ENCODE measurements at places on chromosomes 7 and 10.

GRCh38 chr7:12610899-12611298, 40.4 kb downstream of the SCIN start:
- no peak for DNase-seq

- DNase-seq, result no peak
These were observed 76.9 kb downstream of the ELMO1 start for GRCh38 chr7:37371755-37372154.

GRCh38 chr7:41027428-41028115, 675.3 kb downstream of the INHBA start:
- DNase-seq, result peak; percentile 100

- DNase-seq, result no peak
These were observed 251.1 kb upstream of the NFE2L3 start for GRCh38 chr7:25900877-25901276.

DNA sequence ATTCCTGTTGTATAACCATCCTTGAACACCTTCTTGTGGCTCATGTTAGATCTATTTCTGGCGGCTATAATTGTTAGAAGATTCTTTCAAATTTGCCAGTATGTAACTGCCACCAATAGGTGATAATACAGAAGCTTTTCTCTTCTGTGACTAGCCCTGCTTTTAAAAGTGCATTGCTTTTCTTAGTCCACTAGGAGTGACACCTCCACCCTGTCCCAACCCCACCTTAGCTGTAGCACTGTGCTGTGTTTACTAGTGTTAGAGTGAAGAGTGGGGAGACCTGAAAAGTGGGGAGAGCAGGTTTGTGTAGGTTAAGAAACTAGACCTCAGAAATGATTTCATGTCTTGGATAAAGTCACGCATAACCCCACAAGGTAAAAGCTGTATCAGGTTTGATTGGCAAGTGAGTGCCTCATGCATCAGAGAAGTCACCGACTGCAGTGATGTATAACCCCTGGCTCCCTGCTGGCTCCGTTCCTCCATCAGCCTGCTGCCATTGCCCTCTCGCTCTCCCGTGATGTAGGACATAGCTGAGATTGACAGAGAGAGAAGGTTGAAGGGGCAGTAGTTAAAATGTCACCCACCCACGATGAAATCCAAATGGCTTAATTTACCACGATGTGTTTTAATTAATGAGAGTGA, 12.5 kb downstream of the NPVF start:
- DNase-seq, result no peak

- DNase-seq, result no peak
These were observed 37.3 kb downstream of the BNIP3 start for GRCh38 chr10:131944412-131944811.

DNA sequence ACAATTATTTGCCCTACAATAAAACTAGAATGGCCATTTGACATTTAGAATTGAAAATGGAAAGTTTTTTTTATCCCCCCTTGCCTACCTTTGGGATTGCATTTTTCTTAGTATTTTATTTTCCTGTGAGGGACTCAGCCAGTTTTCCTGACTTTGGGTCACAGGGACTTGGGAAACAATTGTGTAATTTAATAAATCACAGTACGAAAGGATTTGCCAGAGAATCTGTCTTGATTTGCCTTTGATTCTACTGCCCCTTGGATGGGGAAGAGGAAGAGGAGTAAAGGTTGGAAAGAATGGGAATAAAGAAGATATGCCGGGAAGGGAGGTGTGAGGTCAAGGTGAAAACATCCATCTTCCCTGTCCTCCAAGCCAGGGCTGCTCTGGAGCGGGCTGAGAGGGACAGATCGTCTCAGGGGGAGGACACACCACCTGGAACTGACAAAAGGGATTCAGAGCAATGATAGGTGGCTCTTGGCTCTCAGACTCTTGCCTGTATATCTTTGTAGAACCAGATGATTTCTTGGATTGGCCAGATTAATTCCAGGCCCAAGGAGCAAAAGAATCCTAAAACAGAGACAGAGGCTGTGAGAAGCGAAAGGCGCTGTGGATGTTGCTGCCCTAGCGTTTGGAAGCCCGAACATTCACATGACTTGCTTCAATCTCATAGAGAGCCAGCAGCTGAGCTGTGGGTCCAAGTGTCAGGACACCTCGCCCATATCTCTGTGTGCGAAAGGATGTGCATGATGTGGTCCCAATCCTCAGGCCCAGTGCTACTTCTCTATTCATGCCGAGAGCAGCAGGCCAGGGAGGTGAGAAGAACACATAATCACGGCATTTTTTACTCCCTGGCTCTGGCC, 50.3 kb upstream of the ZEB1 start:
- no peak for DNase-seq

- DNase-seq, result no peak
These were observed 1090.8 kb upstream of the CELF2 start for GRCh38 chr10:9926881-9927280.

- no peak for DNase-seq
These were observed 5.7 kb upstream of the TSPAN14 start for GRCh38 chr10:80448209-80448942.

- no peak for DNase-seq
These were observed 48.2 kb upstream of the SMNDC1 start for GRCh38 chr10:110352930-110353243.

GRCh38 chr7:5827755-5828154, 46.3 kb upstream of the RNF216 start:
- no peak for DNase-seq

DNA sequence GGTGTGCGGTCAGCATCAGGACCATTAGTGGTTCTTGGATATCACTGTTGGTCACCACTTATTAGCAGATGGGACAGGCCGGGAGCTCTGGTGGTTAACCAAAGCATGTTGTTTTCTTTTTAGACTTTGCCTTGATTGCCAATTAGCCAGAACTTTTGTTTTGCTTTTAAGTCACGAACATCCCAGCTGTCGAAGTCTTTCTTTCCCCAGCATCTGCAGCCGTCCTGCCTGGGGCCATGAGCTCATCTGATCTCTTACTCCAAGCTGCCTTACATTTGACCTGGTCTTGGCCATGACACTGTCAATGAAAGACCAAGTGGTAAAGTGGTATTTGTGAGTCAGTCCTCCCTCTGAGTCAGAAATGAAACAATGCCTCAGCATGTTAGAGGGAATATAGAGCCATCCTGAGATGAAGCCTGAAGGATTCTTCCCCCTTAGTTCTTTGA, 53.9 kb upstream of the CREB5 start:
- DNase-seq, result peak; percentile 96

DNA sequence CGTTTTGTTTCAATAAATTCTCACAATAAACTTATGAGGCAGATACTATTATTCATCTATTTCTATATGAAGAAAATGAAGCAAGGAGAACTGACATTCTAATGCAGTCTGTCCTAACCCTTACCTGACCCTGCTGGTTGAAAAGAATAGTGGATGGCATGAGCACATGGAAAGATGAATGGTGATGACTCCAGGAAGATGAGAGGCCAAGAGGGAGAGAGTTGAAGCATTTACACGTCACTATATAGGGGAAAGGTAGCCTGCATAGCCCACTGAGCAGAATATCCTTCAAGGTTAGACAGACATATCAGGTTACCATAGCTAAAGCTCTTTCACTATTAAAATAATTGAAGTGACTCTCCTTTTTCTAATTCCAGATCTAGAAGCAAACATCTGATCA, 163.9 kb upstream of the CDK1 start:
- no peak for DNase-seq

DNA sequence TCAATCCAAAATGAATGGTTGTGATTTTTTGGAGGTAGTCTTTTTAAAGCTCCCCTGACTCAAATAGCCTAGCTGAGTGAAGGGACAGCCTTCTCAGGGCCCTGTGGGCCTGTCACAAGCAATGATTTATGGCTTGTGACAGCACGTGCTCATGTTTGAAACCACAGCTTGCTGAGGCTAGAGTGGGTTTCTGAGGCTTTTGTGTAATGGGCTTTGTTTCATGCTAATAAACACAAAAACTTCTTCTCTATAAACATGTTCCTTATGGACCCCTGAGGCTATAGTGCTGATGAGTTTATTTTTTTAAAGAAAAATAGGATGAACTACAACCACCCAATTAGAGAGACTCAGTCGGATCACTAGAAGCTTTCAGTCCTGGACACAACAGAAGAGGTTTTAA, 36.1 kb upstream of the BET1 start:
- no peak for DNase-seq

DNA sequence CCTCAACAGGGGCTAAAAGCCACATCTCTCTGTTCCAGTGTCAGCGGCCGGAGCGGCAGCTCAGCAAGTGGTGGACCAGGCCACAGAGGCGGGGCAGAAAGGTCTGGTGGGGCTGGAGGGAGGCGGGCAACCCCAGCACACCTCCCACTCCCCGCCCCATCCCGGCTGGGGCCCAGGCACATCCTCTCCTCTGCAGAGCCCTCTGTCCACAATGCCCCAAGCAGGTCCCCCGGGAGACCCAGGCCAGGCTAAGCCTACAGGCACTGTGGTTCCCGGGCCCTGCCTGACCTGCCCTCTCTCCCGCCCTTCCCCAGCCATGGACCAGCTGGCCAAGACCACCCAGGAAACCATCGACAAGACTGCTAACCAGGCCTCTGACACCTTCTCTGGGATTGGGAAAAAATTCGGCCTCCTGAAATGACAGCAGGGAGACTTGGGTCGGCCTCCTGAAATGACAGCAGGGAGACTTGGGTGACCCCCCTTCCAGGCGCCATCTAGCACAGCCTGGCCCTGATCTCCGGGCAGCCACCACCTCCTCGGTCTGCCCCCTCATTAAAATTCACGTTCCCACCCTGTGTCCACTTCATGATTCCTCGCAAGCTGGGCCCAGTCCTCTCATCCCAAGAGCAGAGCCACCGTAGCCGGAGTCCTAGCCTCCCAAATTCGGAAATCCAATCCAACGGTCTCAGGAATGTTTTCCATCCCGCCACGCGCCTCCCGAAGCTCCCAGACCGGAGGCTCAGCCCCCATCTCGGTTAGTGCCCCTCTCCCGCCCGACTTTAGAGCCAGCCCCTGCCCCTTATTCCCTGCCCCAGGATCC, 2.1 kb downstream of the ADIRF start:
- peak; percentile 89 for DNase-seq

GRCh38 chr10:92142949-92143348, 147.9 kb downstream of the CPEB3 start:
- no peak for DNase-seq

DNA sequence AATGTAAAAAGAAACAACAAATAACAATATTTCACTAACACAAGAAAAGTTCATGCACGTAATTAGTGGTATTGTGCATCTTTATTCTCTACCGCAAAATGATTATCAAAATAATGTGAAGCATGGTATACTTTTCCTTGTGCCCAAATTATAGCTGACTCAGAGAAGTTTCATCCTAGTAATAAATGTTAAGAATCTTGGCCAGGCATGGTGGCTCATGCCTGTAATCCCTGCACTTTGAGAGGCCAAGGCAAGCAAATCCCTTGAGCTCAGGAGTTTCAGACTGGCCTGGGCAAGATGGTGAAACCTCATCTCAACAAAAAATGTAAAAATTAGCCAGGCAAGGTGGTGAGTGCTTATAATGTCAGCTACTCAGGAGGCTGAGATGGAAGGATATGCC, 105.0 kb downstream of the KMT2C start:
- no peak for DNase-seq

GRCh38 chr10:11236234-11236633, 218.6 kb downstream of the CELF2 start:
- no peak for DNase-seq

- DNase-seq, result no peak
These were observed 134.5 kb downstream of the C10orf105 start for GRCh38 chr10:71584902-71585563.

DNA sequence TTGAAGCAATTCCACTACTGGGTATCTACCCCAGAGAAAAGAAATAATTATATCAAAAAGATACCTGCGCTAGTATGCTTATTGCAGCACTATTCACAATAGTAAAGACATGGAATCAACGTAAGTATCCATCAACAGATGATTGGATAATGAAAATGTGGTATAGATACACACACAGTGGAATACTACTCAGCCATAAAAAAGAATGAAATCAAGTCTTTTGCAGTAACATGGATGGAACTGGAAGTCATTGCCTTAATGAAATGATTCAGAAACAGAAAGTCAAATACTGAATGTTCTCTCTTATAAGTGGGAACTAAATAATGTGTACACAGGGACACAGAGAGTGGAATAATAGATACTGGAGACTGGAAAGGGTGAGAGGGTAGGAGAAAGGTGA, 7.4 kb upstream of the SLC35B4 start:
- no peak for DNase-seq

DNA sequence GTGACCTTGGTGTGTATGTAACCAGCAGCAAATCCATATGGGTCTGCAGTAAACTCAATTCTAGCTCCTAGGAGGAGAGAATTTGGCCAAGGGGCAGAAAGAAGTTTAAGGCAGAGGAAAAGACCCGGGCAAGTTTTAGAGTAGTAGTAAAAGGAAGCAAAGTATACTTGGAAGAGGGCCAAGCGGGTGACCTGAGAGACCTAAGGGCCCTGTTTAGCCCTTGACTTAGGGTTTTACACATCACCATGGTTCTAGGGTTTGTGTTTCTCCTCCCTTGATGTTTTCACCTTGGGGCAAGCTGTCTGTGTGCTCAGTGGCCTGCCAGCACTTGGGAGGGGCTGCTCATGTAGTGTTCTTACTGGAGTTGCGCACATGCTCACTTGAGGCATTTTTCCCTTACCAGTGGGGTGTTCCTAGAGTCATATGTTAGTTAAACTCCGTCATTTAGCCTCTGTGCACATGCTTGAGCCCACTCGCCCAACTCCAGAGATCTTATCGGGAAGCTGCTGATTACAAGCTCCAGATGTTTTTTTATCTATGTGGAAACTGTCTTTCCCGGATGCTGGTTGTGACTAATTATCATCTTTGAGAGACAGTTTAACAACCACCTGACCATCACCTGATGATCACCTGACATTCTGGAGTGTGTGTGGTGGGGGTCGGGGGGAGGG, 137.6 kb upstream of the PRSS1 start:
- peak; percentile 49 for DNase-seq

- no peak for DNase-seq
These were observed 334.3 kb upstream of the TEX47 start for GRCh38 chr7:89129600-89130375.

DNA sequence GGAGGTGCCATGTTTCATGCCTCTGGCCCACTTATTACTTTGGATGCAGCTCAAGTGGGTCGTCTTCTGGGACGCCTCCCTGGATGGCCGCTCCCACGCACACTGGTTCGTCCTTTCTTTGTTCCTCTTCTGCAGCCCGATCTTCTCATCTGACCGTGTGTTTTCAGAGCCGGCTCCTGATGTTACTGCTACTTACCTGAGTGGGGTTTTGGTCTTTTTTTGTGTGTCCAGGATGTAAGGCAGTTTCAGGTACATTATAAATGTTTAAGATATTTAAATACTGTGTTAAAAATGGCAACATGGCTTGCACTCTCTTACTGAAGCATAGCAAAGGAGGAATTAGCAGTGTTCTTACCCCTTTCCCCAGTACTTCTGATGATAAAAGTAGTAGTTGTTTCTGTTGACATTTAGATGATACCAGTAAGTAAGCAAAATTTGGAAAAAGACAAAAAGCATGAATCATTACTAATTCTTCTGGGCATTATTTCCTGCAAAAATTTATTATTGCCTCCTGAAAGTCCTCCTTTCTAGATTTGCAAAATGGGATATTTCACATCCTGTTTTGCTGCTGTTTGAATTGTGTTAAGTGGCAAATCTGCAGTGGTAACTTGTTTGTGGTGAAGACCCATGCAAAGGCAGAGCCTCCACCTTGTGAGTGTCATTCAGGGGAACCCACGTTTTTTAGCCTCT, 59.4 kb downstream of the SHH start:
- no peak for DNase-seq
